ENCODE measurements at places on chromosomes 12 and 14.
A peak's percentile ranks its signal among the peaks of the same experiment; 100 is the strongest.

DNA sequence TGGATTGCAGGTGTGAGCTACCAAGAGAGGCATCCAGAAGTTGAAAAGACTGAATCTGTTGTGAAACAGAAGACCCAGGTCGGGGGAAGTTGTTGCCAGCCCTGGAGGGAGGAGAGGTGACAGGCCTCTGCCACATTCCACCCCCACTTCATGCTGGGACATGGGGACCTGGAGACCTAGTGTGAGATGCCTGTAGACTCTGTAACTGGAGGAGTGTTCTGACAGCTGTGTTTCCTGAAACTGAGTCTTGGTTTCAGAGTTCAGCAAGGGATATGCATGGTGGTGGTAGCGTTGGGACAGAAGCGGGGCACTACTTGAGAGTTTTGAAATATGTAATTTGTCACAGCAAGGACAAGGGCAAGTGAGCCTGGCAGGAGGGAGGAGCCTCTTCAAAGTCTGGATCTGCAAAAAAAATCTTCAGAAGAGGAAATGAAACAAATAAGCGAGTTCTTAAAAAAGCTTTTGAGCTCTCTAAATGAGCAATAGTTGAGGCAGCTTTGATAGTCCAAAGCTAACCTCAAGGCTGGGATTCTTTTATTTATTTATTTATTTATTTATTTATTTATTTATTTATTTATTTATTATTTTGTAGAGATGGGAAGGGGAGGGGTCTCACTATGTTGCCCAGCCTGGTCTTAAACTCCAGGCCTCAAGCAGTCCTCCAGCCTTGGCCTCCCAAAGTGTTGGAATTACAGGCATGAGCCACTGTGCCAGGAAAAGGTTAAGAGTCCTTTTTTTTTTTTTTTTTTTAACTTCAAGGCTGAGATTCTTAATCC is 58.9 kb upstream of the EEA1 start:
- peak; percentile 10 for DNase-seq

GRCh38 chr14:60222820-60223219 is 26.2 kb upstream of the PPM1A start:
- no peak for DNase-seq

GRCh38 chr14:79842270-79842669 is 369.0 kb downstream of the DIO2 start:
- no peak for DNase-seq

DNA sequence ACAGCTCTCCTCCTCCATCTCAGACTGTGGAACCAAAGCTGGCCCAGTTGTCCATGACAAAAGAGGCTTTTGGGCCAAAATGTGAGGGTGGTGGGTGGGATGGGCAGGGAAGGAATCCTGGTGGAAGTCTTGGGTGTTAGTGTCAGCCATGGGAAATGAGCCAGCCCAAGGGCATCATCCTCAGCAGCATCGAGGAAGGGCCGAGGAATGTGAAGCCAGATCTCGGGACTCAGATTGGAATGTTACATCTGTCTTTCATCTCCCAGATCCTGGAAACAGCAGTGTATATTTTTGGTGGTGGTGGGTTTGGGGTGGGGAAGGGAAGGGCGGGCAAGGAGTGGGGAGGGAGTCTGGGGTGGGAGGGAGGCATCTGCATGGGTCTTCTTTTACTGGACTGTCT is 11.8 kb upstream of the TAMALIN start:
- DNase-seq, result no peak

DNA sequence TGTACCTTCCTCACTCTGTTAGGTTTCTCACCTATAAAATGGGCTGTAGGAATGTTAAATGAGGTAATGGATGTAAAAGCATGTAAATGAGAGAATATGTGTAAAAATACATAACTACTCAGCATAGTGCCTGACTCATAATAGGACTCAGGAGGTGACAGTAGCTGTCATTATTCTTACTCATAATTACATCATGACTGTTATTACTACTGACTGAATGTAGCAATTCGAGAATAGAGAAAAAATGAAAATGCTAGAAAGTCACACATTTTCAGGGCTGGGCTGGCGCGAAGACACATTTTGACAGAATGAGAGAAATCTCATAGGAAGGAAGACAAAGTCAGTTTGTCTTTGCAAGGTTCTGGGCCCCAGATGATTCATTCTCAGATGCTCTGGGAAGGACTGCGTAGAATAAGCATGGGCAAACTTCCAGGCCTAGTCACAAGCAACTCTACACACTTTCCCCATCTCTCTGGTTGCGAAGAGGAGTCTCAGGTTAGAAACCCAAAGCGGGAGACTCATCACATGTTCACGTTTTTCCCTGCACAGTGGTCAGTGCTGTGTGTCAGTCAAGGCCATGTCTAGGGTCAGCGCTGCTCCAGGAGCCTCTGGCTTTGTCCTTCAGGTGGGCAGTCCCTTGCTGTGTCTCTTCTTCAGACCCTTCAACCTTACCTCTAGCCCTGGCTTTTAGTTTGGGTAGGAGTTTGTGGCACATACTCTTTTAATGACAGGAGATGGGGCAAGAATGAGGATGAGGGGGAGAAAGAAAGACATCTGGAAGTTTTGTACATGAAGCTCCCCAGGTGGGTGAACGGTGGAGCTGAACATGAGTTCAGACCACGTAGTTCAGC is 8.4 kb downstream of the GPRC5A start:
- peak; percentile 33 for DNase-seq

DNA sequence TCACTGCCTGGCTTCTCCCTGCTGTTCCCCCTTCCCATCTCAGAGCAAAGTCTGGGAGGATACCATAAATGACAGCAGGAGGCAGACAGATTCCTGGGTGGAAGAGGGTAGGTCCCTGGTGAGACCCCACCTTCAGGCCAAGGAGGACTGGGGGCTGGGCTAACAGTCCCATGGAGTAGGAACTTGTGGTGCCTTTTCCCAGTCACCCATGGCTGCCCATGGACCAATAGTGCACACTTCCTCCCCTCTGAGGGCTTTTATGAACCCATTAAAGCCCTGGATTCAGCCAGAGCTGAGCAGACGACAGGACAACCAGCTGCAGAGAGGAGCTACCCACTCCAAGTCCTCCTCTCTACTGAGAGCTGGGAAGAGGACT is 36.6 kb upstream of the OR5AU1 start:
- no peak for DNase-seq

DNA sequence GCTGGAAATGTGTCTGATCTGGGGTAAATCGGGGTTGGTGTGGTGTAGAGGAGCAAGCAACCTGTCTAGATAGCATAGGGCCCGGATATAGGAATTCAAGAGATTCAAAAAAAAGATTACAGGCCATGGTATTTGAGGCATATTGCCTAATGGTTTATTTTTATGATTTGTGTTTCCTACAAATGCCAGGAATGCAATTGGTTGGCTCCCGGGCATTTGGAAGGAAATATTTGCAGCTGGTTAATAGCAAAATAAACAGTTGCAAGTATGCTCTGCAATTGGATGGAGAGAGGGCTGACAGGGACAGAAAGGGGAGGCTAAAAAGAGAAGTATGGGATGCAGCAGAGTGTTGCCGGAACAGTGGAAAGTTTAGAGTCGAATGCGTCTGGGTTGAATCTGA is 315.6 kb upstream of the ATP2B1 start:
- no peak for DNase-seq

DNA sequence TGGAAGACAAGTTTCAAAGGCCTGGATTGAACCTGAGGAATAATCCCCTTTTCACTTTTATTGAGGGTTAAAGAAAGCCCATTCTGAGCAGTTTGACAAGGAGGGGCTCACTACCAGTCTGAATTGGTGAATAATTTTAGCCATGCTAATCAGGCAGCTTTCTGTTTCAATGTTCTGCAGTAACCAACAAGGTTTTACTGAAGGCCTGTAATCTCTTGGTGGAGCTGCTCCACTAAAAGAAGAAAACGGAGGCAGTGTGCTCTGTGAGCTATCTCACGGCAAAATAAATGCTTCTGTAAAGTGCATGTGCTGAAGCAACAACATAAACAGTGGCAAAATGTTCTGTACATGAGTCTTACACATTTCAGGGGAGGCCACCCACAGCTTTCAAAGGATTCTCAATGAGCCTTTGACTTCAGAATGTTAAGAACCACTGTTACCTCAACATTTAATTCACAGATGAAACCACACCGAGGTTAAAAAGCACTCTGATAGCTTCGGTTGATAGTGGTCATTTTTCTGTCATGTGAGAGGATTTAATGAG is 111.2 kb downstream of the LRIG3 start:
- no peak for DNase-seq

GRCh38 chr12:96422192-96422591 is 22.0 kb upstream of the CDK17 start:
- no peak for DNase-seq

DNA sequence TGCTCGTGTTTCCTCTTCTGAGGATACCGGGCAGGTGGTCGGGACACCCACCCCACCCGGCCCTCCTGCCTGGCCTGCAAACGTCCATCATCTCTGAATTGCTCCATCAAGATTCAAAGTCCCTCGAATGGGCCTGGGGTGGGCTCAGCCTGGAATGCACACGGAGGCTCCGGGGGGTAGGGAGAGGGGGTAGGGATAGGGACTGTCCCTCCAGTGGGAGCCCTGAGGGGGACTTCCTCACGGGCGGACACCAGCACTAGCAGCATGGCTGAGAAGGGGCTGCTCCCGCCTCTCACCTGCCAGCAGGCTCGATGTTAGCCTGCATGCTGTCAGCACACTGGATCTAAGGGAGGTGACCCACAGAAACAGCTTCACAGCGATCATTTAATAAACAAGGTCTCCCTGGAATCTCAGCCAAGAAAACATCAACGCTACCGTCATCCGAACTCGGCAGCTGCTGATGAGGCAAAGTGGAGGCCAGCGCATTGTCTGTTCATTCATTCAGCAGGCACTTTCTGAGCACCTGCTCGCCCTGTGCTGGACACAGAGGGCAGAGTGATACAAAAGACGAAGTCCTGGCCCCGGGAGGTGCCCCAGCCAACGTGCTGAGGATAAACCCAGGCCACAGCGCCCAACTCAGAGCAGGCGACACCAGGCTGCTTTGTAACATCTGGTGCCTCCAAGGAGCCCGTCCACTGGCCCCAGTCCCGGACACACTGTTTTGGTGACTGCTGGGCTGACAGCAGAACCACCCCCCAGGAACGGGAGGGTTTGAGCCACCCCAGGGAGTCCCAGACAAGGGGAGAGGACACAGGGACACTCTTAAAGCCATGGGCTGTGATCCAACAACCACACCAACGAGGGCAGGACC is 6.3 kb downstream of the TMEM179 start:
- DNase-seq, result no peak

- no peak for DNase-seq
These were observed 574 bp downstream of the PAWR start for GRCh38 chr12:79690142-79690637.

DNA sequence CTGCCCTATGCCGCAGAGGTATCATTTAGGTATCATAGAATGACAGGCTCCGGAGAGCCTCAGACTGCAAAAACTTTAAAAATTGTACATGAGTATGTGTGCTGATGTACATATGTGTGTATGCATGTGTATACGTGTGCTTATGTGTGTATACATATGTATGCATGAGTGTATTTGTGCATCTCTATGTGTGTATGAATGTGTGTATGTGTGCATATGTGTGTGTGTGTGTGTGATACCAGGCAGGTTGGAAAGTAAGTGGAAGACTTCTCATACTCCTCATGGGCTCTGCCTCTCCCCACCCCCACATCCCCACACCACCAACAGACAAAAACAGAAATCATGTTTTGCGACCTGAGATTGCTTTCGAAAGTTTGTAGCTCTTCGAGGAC is 621 bp upstream of the TMEM117 start:
- no peak for DNase-seq

- DNase-seq, result no peak
These were observed 62.4 kb downstream of the UBR7 start for GRCh38 chr14:93269341-93270068.

DNA sequence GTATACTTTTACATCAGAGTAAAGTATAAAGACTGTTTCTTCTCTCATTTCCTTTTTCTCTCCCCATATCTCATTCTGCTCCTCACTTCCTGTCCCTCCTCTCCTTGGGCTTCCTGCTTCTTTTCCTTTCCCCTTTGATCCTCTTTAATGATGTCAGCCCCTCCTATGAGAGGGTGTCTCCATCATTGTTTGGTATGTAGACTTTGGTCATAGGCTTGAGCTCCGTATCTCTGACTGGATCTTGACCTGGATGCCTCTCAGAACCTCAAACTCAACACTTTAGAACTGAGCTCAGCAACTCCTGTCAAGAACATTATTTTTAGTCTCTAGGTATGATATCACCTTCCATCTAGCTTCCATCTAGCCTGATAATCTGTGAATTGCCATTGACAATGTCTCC is 50.3 kb downstream of the AKAP6 start:
- no peak for DNase-seq

GRCh38 chr14:99138999-99139865 is 132.8 kb downstream of the BCL11B start:
- no peak for DNase-seq

DNA sequence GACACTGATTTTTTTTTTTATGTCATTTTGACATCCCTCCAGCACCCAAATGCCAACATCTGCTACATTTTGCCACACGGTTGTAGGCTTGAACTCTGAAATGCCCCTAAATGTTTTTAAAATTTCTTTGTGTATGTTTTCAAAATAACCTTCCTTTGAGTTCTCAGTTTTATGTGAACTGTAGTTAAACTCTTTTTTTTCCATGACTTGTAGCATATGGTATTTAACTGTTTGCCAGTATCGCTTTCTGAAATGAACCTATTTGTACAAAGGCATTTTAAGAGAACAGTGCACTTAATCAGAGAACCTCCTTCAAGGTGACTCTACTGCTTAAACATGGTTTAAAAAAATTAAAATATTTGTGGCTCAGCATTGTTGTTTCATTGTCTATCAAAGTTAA is 61.5 kb downstream of the PDE3A start:
- no peak for DNase-seq

DNA sequence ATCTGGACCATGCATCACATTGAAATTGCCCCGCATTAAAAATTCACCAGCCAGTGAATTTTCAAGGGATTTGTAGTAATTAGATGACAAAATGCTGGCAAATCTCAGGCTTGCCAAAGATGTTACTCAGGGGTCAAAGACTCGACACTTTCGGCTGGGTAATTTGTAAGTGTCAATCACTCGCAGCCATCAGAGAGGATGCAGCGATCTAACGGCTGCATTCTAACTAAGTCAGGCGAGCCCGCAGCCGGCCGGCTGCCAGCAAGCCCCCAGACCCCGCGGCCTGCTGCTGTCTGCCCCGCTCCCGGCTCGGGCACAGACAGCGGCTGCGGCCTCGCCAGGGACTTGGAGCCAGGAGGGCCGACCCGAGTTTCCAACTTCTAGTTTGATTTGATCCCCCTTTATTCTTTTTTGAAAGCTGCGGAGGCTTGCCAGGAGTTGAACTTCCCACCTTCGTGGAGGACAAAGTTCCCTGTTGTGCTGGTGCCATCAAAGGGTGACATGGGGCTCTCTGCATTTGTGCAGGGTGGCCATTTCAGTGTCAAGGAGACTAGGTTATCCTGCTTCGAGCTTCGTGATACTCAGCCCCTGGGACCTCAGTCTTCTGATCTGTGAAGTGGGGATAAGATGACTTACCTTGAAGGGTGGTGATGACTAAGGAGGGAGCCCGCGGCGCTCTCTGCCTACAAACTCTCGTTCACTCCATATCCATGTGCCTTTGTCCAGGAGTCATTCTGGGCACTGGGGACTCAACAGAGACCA is 169.9 kb downstream of the RBM19 start:
- no peak for DNase-seq

DNA sequence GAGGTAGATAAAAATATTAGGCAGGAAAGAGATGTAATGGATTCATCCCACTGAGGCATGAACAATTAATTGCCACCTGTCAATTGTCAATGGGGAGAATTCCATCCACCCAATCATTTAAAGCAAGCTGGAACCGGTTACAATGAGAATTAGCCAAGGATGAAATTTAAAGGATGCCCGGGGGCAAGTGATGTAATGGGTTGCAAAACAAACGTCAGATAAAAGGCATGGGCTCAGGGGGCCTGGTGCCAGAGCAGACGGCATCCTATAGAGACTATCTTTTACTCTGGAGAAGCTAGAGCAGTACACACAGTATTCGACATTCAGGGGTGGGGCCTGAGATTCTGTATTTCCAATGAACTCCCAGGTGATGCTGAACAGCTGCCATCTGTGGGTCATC is 80.5 kb upstream of the ZFP36L1 start:
- DNase-seq, result no peak
